Hematopoietic multipotent progenitor cell treated with erythropoietin and hydrocortisone succinate and interleukin-3 and kit ligand, for 4 days (in vitro differentiated cells): ENCODE measurements at places on chromosomes 7 and 10.

- no peak for DNase-seq
These were observed 158.1 kb upstream of the PLXDC2 start for GRCh38 chr10:19658131-19658530.

DNA sequence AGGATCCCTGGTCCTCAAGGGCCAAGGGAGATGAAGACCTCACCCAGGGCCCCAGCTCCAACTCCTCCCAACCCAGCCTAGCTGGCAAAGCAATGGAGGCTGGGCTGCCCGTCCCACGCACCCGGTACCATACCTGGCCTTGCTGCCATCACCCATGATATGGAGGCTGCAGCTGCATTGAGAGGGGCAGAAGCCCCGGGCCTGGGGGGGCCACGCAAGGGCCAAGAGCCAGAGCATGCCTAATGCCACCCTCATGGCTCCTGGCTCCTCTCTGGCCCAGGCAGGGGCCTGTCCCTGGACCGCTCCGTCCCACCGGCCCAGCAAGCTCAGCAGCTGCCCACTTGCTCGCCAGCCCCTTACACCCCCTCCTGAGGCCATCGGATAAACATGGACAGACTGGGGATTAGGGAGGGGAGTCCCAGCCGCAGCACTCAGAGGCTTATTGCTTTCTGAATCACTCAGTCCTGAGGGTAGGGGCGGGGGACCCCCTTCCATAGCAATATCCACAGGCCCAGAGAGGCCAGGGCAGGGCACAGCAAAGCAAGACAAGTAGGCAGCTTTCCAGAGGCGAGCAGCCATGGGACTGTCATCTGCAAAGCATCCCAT, at the start of gene LRIT1:
Gene LRIT1, minus strand, starts transcription at position 362 of the 606 bp plus-strand sequence. Its CDS starts 107 bp downstream, at position 255.
- no peak for DNase-seq

GRCh38 chr7:138460176-138460648, at the start of gene TRIM24:
Gene TRIM24, plus strand, starts transcription at chr7:138460259. Its CDS starts 290 bp downstream, at chr7:138460549.
- DNase-seq: peak; percentile 99

- DNase-seq: no peak
These were observed 57.9 kb upstream of the ITGB1 start for GRCh38 chr10:33015761-33016547.

- DNase-seq: no peak
These were observed 90.3 kb downstream of the MKX start for GRCh38 chr10:27655296-27655695.
